Stimulated activated CD4-positive, alpha-beta T cell treated with anti-CD3 and anti-CD28 coated beads, TNF-alpha, amount 100 ng/mL, for 24 hours (primary cell): ENCODE measurements at places on chromosomes 7 and 10.

GRCh38 chr10:76509446-76509845 is 1078.0 kb downstream of the LRMDA start:
- no peak for DNase-seq

GRCh38 chr7:44078521-44078920 is 3.8 kb downstream of the POLM start:
- no peak for DNase-seq

GRCh38 chr7:67659091-67659490 is 662.5 kb downstream of the TYW1 start:
- no peak for DNase-seq

DNA sequence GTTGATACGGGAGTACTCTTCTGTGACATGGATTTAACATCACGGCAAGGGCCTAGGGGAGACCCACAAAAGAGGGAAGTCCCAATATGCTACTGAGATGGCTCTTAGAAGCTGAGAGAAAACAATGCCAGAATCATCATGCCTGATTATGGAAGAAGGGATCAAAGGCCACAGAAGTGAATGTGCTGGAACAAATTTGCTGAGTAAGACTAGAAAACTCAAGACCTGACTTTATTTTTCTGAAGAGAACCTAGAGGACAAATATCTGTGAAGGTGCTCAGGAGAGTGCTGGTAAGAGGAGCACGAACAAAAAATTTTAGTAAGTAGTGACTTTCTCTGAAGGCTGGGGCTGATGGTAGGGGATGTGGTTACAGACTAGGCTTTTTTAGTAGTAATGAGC is 277.0 kb downstream of the ZEB1 start:
- no peak for DNase-seq

- no peak for DNase-seq
Observed at GRCh38 chr7:125173571-125173970, 243.9 kb upstream of the POT1 start.

DNA sequence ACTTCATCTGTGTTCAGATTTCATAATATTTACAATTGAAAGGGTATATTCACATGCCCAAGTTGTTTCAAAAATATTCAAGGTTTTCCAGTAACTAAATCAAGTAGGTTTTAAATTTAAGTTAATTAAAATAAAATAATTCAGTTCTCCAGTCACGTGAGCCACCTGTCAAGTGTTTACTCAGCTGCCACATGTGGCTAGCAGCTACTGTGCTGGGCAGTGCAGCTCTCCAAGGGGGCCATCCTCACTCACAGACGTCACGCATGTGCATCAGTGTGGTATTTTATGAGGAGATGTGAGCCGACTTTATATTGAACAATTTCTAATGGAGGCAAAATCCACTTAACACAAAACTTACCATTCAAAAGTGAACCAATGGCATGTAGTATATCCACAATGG is 69.7 kb upstream of the CAMK2B start:
- no peak for DNase-seq

DNA sequence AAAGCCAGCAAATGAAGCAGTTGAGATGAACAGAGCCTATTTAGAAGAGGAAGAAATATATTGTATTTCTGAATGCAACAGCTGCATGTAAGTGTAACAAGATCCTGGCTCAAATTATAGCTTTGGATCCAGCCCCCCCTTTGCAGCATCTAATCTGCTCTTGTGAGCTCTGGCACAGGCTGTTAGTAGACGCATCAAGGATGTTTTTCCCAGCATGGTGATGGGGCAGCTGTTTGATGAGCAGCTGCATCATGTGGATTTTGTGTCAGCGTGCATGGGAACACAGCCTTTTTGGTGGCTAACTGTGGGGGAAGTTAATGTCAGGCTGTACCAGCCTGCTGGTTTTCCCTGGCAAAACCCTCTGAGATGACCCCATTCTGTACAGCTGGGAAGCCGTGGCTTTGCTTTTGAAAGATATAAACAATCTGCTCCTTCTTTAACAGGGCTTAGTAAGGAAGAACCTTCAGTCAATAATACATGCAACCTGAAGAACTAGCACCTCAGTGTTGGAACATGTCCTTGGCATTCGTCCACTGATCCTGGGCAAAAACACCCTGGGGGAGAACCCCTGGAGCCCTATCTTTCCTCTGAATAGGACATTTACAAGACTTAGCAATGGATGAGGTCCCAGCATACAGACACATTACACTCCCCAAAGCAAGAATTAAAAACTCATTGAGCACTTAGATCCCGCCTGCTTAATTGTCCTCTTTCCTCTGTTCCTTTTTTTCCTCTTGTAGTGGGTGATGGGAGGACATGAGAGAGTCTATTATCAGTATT is 70.6 kb downstream of the NPS start:
- DNase-seq = no peak

DNA sequence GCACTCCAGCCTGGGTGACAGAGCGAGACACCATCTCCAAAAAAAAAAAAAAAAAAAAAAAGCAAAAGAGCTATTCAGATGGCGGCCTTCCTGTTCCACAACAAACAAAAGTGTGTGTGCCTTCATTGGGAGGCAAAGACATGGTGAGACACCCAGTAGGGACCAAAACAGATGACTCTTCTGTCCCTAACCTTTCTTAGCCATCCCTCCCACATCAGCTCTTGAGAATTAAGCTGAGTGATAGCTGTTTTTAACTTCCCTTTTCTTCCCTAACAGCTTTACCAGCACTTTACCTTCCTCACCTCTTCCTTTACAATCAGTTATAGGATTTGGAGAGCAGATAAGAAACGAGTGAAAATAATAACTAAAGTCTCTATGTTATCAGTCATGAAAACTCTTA is 48.2 kb downstream of the ARMH3 start:
- DNase-seq = no peak

GRCh38 chr10:61882621-61883370 is 18.7 kb upstream of the ARID5B start:
- peak; percentile 68 for DNase-seq

- DNase-seq = no peak
Observed at GRCh38 chr7:82335927-82336326, 107.7 kb downstream of the CACNA2D1 start.

GRCh38 chr10:129716211-129716681 is 247.8 kb downstream of the EBF3 start:
- DNase-seq = no peak

GRCh38 chr10:451856-452255 is 237.6 kb downstream of the DIP2C start:
- DNase-seq = no peak

DNA sequence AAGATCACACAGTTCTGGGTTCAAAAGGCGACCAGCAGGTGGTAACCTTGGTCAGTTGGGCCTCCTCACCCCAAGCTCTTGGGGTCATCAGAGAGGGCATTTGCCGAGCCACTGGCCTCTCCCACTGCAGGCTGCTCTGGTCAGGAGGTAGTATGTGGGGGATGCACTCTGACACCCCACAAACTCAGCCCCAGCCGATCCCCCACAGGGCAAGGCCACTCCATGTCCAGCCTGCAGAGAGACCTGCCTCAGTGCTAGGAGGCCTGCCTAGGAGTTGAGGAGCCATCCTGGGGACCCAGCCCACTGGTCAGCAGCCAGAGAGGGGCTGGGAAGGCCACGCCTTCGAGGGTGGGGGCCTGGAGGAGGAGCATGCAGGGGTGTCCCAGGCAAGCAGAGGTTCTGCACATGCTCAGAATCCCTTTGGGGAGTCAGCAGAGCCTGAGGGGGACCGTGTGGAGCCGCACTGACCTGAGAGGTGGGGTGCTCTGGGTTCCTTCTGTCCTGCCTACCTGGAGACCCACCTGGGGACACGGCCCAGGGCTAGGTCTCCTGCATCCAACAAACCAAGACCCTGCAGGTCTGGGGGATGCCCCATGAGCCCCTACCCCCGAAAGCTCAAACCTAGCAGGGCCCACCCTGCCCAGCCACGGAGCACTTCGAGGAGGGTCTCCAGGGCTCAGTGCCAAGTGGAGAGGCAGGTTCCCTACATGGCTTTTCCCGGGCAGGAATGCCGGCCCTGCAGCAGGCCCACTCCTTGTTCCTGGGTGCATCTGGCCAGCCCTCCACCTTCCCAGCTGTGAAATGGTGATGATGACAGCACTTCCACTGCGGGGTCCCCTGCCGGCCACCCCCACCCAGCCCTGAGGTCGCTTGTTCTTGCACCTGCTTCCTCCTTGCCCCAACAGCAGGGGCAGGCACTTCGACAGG is 58.5 kb downstream of the RASGEF1A start:
- DNase-seq = no peak

DNA sequence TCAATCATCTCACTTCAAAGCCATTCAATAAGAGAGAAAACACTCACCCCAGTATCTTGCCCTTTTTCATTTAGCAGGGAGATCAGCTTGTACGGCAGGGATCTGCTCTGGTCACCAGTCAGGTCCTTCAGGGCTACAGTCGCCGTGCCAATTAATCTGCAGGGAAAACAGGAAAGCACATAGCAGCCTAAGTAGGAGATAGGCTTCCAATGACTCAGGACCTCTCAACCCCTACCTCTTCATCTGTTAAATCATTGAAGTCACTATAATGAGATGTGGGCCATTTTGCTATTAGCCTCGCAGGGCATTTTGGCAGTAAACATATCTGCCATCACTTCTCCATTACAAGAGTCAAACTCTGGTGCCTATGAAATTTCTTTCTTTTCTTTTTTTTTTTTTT is 50.8 kb downstream of the MYOF start:
- DNase-seq = no peak

- DNase-seq = no peak
Observed at GRCh38 chr7:133060004-133060403, 21.9 kb downstream of the CHCHD3 start.

DNA sequence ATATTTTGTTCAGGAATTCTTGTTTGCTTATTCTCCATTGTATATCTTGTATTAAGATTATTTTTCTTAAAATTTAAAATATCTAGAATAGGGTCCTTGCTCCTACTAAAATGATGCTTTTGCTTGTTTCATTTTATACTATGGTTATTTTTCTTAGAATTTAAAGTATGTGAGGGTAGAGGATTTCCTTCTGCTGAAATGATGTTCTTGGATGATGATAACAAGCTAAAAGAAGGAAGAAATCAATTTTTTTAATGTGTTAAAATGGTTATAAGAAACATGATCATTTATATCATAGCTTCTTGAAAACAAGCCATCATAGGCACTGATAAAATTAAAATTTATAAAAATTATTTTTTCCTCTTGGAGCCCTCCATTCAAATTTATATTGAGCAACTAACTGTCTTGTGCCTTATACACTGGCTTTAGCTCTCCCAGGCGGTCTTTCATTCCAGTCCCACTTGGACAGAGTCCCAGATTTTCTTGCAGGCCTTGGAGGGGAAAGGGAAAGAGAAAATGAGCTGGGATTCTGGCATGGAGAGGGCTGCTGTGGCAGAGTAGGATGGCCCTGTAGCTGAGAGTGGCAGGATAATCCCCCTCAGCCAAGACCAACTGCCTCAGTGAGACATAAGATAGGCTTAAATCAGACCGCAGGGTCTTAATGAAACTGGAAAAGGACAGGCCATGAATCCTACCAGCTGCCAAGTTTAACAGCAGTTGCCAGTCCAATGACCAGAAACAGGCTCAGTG is 60.2 kb downstream of the DNAJB9 start:
- DNase-seq = no peak

DNA sequence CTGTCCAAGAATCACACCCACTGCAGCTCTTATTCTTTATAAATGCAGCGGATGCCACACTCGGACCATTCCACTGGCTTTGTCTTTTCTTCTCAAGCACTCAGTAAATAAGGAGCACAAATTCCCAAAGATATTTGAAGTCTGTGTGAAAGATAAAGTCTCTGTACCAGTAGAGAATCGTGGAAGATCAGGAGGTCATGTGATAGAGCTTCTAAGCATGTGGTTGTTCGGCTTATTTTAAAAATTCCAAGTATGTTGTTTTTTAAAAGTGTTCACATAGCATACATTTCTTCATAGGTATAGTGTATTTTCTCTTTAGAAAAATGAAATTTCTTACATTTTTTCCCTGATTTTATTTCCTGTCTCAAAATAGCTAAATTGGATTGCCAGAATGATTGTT is 75.8 kb downstream of the NOC3L start:
- DNase-seq = no peak

GRCh38 chr7:51035716-51036115 is 253.0 kb upstream of the GRB10 start:
- DNase-seq = no peak

DNA sequence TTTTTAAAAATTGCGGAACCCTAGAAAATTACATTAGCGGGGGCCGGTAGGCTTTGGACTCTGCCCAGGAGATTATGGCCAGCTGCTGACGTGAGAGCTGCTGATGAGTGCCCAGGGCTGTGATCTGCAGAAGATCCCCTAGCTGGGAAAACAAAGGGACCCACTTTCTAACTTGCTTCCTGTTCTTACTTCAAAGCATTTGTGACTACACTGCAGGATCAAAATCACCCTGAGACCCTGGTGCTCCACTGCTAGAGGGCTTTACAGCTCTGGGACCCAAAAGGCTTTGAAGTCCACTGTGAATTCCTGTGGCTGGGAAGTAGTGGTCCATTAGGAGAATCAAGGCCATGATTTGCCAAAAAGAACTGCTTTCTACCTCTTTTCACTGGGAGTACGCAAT is 499.4 kb upstream of the AKR1E2 start:
- no peak for DNase-seq

DNA sequence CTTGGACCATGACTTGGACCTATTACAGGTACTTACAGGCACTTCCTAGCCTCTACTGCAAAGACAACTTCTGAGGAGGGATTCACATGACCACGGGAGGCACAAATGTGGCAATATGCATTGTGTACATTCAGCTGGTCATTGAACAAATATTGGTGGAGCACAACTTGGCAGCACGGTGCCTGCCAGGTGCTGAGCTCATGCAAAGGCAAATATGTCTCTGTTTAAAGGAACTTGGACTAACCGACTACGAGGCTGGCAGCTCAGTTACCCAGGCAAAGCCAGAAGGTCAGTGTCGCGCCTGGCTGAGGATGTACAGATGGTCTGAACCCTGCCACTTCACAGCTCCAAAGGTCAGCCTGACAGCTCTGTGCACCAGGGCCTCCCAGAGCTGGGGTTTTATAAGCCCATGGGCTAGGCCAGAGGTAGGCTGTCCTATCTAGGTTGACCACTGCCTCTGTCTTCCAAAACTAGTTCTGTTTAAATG is 6.1 kb downstream of the DENND11 start:
- DNase-seq = no peak

- DNase-seq = no peak
Observed at GRCh38 chr7:51764976-51765375, 448.4 kb upstream of the COBL start.

- DNase-seq = no peak
Observed at GRCh38 chr7:45244981-45245380, 87.4 kb downstream of the RAMP3 start.

DNA sequence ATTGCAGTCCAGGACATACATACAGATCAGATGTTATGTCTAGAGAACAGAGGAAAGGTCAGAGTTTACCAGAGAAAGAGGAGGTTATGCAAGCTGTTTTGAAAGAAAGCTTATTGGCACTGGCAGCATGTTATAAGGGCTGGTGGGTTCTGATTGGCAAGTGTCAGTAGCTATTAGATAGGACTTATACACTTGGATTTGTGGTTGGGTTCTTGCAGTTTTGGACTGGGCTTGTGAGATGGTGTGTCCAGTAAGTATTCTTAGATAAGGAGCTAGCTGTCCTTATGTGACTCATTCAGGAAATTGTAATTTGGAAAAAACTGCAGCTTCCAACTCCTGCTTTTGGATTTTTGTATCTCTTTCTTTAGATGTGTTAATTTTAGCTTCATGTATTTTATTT is 130.7 kb upstream of the NAMPT start:
- DNase-seq = no peak
